GM20000 (cell line): ENCODE measurements at places on chromosomes 7 and 10.

- DNase-seq, result no peak
Observed at GRCh38 chr10:36178616-36179015, 536.5 kb upstream of the FZD8 start.

DNA sequence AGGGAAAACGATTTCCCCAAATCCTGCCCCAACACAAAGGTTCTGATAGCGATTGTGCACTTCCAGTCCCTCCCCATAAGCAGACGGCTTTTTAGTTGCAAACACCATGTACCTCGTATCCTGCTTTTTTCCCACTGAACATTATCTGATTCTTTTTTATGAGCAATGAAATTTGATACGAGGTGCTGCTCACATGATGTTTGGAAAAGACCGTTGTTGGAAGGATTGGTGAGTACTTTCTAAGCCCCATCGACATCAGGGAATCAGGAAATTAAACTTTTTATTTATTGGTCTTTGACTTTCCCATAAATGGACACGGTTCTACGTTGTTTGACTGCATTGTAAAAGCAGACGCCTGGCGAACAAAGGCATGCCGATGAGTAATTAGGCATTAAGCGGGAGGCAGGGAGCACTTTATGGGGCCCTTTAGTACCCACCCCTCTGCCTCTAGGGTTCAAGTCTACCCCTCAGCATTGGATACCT, 49.4 kb downstream of the TEX36 start:
- no peak for DNase-seq

- DNase-seq, result no peak
Observed at GRCh38 chr7:123675181-123675473, 19.5 kb downstream of the LMOD2 start.

DNA sequence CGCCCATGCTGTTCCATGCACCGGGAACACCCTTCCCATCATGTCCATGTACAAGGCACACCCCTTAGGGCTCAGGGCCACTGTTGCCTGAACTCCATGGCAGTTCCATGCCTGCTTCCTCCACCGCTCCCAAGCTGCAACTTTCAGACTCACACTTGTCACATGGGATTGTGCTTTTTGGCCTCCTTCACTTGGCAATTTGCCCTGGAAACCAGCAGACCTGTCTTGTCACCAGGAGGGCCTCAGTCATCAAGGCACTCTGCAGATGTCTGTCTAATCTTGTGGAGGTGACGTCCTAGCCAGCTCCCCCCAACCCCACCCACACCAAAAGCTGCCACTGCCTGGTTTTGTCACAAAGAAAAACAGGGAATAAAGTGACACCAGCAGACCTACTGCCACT, 47.5 kb downstream of the CARD11 start:
- DNase-seq, result no peak

- no peak for DNase-seq
Observed at GRCh38 chr10:109207361-109207760, 716.0 kb downstream of the XPNPEP1 start.

DNA sequence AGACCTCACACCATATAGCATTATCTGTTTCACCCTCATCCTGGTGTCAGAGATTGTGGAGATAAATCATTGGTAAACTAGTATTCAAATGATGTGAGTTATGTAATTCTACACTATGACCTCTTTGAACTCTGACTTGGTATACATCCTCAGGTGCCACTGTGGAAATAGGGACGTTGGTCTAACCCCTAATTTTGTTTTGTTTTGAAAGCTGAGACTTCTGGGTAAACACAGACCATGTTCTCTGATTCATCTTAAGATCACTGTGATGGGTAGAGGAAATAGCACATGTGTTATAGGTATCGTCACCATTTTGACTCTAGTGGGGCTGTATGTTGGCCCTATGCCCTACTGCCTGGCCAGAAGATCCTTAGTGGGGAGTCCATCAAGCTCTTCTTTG, 241.6 kb downstream of the CCDC7 start:
- DNase-seq, result no peak

GRCh38 chr10:132881186-132881920, 61.0 kb downstream of the CFAP46 start:
- DNase-seq, result no peak

DNA sequence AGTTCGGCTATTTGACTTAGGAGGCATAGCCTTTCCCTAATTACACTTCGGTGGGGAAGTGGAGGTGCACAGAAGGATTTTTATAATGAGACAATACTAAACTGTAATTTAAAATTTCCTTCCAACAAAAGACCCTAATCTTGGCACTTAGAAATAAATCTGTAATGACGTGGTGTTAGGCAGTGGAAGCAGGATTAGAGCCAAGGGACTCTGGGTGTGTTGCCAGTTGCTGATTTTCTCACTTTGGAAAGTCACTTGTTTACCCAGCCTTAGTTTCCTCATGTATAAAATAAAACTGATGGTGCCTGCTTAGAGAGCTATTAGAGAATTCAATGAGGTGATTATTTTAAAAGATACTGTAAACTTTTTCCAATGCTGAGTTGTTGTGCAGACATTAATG, 287.2 kb downstream of the AUTS2 start:
- DNase-seq, result no peak

- DNase-seq, result no peak
Observed at GRCh38 chr7:66883716-66884115, 37.3 kb upstream of the TMEM248 start.

DNA sequence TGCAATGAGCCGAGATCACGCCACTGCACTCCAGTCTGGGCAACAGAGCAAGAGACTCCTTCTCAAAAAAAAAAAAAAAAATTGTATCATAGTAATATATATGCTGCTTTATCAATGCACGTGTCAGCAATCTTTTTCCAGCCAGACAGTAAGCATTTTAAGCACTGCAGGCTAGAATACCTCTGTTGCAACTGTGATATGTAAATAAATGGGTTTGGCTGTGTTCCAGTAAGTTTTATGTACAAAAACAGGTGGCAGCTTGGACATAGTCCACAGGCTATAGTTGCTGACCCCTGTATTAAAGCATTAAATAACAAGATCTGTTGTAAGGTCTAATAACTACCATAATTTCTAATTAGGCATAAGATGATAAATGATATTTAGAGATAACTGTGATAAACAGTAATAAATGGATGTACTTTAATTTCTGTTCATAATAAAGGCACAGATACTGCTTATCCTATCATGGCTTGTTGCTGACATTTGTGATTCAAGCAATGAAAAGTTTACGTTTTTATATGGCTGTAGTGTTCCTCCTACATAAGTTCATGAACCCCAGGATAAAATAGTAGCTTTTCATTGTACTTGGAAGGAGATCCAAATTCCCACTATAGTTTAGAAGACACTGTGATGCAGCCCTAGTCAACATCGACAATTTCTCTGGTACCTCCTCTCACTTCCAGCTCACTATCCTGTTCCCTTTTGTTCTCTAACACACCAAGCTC, 161.4 kb downstream of the ELMO1 start:
- no peak for DNase-seq

DNA sequence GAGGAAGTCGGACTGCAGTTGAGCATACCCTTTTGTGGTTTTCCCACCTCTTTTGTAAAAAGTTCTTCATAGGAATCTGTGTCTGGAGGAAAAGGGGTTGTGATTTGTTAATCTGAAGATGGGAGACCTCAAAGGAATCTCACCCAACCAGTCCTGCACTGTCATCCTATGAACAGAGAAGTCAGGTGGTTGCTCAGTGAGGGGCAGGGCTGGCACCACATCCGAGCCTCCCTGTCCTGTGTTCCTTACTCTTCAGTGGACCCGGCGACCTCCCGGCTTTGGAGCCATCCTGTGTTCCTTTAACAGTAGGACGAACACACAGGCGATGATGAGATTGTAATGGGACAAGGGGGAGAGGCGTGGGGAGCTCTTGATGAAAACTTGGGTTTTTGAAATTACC, 2.8 kb upstream of the MGMT start:
- DNase-seq, result no peak

- no peak for DNase-seq
Observed at GRCh38 chr10:48474765-48475365, 130.0 kb downstream of the ARHGAP22 start.

GRCh38 chr10:92064506-92064905, 140.9 kb downstream of the BTAF1 start:
- no peak for DNase-seq

DNA sequence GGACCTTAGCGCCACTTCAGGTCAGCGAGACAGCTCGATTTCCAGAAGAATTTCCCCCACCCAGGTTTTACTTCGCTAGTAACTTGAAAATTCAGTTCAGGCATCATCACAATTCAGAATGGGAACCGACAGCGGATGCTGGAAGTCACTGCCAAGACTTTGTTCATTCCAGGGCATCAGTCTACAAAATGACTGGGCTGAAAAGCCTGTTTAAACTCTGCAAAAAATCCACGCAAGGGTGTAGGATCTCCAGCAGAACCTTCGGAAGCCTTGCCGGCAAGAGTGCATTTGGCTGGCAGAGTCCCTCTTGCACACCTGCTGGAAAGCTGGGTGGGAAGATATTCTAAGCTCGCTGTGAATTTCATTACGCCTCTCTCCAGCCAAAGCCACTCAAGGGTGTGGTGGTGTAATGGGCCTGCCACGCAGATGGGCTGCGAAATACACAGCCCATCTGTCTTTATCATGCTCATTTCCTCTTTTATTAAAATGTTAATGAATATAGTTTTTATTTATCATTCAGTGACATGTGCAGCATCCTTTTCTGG, 672.0 kb upstream of the FOXK1 start:
- no peak for DNase-seq

DNA sequence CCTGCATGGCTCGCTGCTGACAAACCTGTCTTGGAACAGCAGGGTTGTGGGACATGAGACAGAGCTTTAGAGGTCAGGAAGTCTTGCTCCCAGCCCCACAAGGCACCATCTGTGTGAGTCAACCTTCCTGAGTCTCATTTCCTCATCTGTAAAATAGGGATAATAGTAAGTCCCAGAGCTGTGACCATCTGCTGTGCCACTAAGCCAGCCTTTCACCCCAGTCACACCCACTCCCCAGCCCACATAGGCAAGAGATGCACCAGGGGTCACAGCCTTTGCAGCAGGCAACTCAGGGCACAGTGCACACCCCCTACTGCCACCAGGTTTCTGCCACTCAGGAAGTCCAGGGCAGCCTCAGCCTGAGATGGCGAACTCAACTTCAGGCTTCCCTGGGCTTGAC, 29.4 kb upstream of the CDH23 start:
- DNase-seq, result no peak

DNA sequence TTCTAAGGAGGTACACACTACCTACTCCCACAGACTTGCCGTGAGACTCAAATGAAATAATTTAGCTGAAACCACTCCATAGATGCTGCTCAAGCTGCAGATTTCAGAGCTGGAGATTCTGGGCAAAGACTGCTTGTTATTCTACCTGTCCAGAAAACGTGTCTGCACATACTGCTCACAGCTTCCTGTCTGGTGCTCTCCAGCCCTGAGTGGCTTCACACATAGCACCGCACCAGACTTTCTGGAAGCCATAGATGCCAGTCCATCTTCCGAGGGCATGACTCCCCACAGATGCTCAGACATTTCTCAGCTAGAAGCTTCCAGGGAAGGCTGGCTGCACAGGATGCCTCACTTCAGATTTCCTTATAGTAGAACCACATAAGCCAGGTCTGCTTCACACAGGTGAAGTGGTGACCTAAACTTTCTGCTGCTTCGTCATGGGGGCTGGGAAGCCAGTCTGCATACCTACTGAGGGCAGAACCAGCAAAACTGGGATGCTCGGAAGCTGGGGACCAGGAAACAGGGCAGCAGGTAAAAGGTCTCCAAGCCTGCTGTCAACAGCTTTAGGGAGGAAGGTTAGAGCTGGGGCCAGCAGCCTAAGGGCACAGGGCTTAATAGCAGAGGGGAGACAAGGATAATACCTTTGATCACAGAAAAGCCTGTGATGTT, 18.2 kb downstream of the CCDC6 start:
- DNase-seq, result no peak

DNA sequence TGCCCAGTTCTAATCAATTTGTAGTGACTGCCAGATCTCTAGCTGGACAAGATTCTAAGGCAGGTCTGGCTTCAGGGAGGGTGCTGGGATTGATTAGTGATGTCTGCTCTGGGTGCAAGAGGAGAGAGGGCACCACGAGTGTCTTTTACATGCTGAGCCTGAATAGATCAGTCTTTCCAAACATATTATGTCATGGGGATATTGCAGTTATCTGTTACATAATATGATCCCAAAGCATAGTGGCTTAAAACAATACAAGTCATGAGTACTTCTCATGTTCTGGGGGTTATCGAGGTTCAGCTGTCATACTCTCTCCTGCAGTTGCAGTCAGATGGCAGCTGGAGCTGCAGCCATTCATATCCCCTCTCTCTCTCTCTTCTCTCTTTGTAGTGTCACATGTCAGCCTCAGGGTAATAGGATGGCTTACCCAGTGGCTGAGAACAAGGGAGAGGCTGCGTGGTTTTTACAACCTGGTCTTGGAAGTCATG, 26.0 kb downstream of the SLC29A3 start:
- no peak for DNase-seq

- no peak for DNase-seq
Observed at GRCh38 chr7:26593393-26593792, 271.0 kb downstream of the SKAP2 start.

GRCh38 chr7:63900394-63901203, 98.0 kb upstream of the ZNF722 start:
- no peak for DNase-seq

DNA sequence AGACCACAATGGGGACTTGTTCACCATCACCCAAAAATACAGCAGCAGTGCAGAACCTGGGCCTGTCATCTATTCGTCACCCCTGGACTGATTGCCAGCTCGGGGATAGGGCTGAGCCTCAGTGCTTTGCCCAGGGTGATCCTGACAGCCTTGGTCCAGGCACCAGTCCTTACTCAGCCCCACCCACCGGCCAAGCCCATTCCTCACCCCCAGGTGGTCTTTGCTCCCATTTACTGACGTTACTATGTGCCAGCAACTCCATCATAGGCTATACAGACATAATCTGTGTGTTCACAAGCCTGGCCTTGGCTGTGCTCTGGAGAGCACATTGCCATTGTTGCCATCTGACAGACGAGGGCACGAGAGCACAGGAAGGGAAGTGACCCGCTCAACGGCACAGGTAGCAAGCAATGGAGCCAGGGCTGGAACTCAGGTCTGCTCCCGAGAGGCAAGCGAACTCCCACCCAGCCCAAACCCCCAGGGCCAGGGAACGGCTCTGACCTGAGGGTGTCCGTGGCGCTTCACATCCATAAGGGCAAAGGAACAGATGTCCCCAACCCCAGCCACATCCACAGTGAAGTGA, 6.8 kb downstream of the ATG9B start:
- no peak for DNase-seq

GRCh38 chr10:84302223-84302622, 26.2 kb upstream of the CCSER2 start:
- DNase-seq, result no peak
